Activated T-cell treated with anti-CD3 and anti-CD28 coated beads for 1 hour (primary cell): ENCODE measurements at places on chromosomes 12 and 14.

- DNase-seq = no peak
These were observed 3.1 kb upstream of the GPX2 start for GRCh38 chr14:64945431-64946178.

GRCh38 chr12:68400226-68400829 is 68.2 kb upstream of the MDM1 start:
- DNase-seq = no peak

DNA sequence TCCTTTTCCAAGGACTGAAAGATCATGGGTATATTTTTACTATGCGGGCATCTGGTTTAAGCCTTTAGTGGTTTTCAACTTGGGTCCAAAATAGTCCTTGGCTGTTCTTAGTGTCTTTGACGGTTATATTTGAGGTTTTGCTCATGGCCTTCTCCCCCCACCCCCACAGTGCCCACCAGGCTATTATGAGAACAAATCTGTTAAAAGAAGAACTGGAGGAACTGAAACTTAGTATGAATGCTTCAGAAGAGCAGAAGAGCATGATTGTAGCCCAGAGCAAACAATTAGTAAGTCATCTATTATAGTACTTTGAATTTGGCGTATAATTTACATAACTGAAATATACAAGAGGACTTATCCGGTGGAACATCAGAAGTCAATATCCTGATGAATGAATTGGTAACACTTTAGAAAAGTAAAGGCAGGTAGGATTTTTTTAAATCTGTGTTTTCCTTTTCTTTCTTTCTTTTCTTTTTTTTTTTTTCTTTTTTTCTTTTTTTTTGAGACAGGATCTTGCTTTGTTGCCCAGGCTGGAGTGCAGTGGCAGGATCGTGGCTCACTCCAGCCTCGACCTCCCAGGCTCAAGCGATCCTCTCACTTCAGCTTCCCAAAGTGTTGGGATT is 71.8 kb upstream of the BCAT1 start:
- DNase-seq = no peak

- no peak for DNase-seq
These were observed 29.3 kb downstream of the PPM1A start for GRCh38 chr14:60278350-60278749.

DNA sequence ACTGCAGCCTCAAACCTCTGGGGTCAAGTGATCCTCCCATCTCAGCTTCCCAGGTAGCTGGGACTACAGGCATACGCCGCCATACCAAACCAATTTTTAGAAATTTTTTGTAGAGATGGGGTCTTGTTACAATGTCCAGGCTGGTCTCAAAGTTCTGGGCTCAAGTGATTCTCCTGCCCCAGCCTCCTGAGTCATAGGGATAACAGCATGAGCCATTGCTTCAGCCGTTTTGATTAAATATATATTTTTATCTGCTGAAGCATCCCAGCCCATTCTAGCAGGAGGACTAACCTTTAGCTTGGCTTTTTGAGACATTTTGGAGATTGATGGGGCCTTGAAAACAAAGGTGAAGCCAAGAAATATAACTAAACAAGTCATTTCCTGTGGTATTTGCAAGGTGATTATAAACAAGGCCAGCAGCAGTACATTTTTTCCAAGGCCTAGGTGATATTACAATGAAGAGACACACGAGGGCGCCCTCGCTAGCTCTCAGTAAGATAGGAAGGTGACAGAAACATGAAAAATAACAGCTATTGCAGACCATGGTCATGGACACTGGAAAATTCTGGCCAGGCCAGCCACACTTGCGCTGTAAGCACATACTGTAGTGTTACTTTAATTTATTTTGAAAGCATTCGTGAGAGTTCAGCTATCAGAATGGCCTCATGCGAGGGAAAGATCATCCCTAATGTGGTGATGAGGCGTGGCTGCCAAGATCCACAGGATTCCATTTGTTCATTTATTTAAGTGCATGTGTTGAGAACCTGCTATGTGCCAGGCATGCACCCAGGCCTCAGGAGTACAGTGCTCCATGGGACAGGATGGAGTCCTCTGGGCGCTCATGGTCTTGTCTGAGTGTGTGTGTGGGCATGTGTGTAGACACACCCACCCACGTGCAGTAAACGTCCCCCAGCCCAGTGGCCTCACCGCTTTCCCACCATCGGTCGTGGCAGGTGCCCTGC is 63.5 kb downstream of the DGLUCY start:
- peak; percentile 47 for DNase-seq

DNA sequence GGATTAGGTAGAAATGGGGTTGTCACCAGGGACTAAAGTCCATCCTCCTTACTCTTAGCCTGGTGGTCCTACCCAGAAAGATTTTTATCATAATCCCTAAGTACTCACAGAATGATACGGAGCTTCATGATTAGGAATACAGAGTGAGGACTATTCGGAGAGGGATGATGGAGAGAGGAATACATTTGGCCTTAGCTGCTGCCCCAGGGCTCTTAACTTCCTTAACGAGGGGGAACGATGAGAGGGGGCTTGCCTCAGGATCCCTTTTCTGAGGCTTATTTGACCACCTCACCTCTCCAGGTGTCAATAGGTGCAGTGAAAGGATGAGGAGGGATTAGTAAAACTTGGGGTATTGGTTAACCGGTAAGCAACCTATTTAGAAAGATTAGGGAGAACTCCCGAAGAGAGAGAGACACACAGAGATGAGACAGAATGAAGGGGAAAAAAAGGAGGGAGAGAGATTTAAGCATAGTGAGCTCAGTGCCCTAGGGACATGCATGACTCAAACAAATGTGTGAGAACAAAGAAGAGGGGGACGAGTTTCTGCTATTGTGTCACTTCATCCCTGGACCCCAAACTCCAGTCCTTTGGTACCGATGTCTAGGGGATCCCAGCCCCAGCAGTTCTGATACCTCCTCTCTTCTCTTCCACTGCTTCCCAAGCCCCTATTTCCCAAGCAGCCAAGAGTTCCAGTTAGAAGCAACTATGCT is 1.1 kb downstream of the NFE2 start:
- DNase-seq = no peak

DNA sequence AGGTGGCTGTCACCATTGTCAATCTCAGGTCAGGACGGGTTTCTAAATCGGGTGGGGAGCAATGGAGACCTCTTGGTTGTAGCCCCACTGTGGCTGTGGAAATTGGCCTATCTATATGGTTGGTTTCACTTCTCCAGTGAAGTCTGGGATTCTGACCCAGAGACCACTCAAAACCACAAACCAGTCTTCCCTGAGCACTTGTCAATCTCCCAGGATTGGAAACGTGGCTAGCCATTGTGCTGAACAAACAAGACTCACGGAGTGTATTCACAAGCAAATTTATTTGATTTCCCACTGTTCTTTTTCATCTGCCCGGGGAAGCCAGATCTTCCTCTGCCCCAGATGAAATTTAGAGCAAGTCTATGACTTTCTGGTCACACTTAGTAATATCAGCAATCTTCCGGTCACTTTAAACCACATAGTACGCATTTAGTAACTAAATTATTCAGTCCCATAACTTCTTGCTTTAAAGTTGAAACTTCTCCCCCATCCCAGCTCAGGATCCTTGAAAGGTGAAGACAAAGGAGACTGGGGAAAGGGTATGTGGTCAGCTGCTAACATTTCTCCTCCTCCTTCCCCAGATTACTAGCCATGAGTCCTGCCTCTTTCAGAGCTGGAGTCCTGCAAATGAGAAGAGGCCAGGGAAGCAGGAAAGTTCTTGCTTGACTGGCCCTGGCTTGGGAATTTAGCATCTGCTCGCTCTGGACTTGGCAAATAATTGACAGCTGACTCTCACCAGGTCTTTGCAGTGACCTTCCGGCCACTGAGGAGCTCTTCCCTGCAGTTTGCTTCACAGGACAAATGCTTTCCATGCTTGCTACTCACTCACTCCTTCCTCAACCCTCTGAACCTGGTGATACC is 123.2 kb upstream of the MAX start:
- no peak for DNase-seq

- DNase-seq = no peak
These were observed 84.8 kb downstream of the STON2 start for GRCh38 chr14:81315341-81315740.

- no peak for DNase-seq
These were observed 7.3 kb downstream of the MSI1 start for GRCh38 chr12:120361506-120362208.

DNA sequence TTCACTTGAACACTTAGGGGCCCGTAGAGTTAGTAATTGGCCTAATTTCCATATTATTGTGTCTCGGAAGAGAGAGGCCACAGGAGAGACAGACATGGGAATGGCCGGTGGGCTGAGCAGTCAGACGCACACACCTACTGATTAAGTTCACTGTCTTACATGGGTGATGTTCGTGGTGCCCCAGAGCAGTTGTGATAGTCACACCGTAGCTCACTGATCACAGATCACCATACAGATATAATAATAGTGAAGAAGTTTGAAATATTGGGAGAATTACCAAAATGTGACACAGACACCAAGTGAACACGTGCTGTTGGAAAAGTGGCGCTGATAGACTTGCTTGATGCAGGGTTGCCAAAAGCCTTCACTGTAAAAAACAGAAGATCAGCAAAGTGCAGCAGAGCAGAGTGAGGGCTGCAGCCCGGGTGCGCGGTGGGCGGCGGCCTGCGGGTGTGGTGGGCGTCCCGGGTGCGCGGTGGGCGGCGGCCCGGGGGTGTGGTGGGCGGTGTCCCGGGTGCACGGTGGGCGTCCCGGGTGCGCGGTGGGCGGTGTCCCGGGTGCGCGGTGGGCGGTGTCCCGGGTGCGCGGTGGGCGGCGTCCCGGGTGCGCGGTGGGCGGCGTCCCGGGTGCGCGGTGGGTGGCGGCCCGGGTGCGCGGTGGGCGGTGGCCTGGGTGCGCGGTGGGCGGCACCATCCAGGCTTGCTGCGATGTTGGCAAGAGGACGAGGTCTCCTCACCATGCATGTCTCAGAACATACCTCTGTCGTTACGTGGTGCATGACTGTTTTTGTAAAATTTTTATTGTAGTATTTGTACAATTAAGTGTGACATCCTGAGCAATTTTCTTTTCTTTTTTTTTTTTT is 34.3 kb upstream of the TEX22 start:
- DNase-seq = peak; percentile 22

GRCh38 chr12:57554897-57555296 is 5.1 kb downstream of the KIF5A start:
- no peak for DNase-seq

DNA sequence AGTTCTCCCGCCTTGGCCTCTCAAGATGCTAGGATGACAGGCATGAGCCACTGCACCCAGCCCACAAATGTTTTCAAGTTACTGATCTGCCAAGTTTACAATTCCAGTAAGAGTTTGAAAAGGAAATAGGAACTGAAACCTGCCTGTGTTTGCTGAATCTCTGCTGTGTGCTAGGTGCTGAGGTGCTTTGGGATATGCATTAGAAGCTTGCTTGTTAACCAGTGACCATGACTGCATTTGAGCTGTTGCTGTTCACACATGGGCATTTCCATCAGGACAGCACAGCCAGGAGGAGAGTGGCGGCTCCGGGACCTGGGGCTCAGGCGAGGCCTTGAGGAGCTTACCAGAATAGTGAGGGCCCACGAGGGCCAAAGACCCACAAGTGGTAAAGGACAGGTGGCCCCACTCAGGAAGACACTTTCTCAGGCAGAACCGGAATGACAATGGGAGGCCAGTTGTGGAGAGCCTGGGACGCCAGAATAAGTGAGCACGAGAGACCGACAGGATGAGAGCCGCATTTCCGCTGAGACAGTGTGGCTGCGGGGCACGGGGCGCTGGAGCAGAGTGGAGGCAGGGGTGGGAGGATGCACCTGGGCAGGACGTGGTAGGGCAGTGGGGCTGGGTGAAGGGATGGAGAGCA is 54.5 kb upstream of the MMP17 start:
- no peak for DNase-seq
